ENCODE measurements at places on chromosomes 7 and 10. TPM values are rescaled to one million over a fixed set of nuclear protein-coding genes. Genes with fewer than 3 reads are reported as not detected.

- DNase-seq = no peak
Observed at GRCh38 chr7:148487912-148488311, 102.7 kb upstream of the C7orf33 start.

GRCh38 chr7:3272691-3273141, 28.3 kb upstream of the SDK1 start:
- DNase-seq = no peak

- DNase-seq = no peak
Observed at GRCh38 chr7:2166625-2167280, 66.0 kb downstream of the MAD1L1 start.

DNA sequence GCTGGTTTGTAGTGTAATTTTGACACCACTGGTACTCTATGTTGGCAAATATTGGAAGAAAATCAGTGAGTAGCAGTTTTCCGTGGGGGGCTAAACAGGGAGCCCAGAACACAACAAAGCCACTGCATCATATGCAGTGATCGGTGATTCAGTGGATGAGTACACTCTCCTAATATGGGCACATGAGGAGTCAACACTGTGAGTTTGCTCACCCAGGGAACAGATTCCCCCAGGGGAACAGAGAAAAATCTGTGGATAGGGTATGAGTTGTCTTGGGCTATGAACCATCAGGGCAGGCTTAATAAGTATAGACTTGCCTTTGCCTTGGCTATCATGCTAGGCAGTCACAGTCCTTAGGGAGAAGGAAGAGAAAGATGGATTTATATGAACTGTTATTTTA, 227.7 kb upstream of the SEMA3E start:
- peak; percentile 82 for DNase-seq

GRCh38 chr10:81953420-81953819, 78.4 kb downstream of the NRG3 start:
- DNase-seq = no peak

DNA sequence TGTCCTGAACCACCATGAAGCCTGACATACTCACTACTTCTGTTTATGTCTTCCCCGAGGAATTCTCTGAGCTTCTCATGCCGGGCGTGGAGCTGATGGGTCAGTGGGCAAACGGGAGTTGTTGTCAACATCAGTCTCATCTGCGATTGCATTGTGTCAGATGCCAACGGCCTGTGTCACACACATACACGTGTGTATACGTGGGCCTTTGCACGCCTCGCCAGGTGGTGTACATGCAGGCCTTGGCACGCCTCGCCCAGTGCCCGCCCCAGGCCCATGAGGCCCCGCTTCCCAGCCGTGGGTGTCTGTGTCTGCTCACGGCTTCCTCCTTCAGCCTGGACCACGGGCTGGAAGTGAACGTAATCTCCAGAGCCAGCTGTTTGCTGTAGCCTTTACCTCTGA, 7.5 kb upstream of the CSGALNACT2 start:
- DNase-seq = no peak

- peak; percentile 15 for DNase-seq
Observed at GRCh38 chr7:842431-843031, 10.3 kb downstream of the SUN1 start.

GRCh38 chr10:19497026-19497425, 319.2 kb upstream of the PLXDC2 start:
- DNase-seq = no peak

DNA sequence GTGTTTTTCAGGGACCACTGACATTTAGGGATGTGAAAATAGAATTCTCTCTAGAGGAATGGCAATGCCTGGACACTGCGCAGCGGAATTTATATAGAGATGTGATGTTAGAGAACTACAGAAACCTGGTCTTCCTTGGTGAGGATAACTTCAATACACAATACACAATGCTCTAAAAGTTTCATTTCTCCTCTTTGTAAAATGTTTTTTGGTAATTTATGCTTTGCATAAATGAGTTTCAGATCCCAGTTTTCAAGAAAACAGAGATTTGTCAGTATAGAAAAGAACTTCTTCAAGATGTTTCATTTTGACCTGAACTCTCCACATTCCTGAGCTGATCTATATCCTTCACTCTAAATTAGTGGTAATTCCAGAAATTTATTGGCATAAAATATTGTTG, 14.2 kb downstream of the ZNF92 start:
- DNase-seq = no peak

GRCh38 chr10:51501396-51501795, 198.0 kb downstream of the CSTF2T start:
- peak; percentile 63 for DNase-seq

DNA sequence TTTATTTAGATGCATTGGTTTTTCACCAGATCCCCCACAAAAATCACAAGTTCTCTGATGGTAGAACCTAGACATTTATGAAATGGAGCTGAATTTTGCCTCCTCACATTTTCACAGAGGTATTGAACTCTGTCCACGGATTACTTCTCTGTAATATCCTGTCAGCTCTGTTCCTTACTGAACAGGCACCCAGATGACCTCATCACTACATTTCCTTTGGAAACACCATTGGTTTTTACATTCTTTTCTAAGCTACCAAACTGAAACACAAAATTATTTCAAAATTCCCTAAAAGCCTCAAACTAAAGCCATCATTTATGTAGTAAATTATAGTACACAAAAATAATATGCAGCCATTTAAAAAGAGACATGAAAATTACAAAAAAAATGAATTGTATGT, 98.3 kb upstream of the KCNIP2 start:
- DNase-seq = peak; percentile 71

GRCh38 chr10:93904901-93905300, 11.1 kb downstream of the SLC35G1 start:
- no peak for DNase-seq

Gene ELN
- 974 TPM for total RNA-seq

DNA sequence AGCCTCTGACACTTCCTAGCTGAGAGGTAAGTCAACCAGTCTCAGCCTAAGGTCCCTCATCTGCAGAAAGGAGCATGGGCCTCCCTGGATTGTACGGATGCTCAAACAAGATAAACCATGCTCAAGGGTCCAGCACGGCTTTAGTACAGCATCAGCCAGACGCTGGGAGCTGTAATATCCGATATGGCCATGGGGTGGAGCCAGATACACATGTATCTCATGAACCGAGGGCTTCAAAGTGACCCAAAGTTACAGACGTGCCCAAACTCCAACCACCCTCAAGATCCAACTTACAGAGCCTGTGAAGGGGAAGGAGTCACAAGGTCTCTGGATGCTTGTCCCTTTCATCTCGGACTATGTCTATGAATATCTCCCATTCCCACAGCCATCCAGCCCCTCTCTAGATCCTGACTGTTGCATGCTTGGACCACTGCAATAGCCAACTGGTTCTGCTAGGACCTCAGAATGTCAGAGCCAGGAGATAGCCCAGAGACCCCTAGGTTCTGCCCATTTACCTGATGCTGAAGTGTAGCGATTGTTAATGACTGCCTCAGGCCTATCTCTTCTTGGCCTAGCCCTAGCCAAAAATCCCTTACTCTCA, 142.4 kb downstream of the SH3PXD2A start:
- peak; percentile 81 for DNase-seq

- no peak for DNase-seq
Observed at GRCh38 chr7:101453617-101454016, 90.9 kb downstream of the COL26A1 start.
